ENCODE measurements at places on chromosomes 1 and 21.

DNA sequence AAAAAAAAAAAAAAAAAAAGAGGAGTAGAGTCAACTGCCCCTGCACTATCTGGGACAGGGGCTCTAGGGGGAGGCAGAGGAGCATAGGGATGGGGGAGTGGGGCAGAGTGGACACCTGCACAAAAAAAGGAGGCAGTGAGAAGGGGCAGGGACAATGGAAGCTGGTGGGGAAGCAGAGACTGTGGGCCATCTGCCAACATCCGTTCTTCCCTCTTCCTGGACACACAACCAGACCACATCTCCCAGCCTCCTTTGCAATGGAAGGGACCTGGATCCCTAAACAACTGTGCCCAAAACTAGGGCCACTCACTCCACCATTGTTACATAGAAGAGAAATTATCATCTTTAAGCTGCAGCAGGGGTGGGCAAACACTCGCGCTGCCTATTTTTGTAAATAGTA lies 38.4 kb downstream of the NEK2 start:
- no peak for DNase-seq

DNA sequence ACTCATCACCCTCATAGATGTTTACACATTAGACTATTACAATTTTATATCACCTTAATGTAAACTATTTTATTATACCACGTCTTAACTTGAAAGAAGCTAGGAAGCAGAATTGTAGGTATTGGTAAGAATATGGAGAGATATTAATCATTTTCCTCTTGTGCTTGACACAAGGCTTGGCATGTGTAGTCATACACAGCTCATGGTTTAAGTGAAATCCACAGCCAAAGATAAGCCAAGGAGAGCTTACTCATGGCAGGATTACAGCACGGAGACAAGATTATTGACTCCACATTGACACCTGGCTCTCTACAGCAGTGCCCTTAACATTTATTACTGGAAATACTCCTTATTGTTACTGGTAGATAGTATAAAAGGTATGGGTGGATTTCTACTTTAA lies 68.4 kb upstream of the ADGRL4 start:
- DNase-seq = no peak

DNA sequence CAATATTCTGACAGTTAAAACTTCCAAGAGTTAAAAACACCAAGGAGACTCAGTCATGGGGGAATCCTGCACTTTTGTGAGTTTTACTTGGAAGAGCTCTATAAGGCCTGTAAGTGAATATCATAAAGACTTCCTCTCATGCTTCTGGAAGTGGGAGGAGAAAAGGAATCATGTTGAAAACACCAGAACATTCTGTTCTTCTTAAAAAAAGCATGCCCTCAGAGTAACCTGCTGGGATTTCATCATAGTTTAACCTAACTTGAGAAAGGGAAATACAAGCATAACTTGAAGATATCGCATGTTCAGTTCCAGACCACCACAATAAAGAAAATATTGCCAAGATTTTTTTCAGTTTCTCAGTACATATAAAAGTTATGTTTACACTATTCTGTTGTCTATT lies 51.9 kb downstream of the COL11A1 start:
- no peak for DNase-seq

DNA sequence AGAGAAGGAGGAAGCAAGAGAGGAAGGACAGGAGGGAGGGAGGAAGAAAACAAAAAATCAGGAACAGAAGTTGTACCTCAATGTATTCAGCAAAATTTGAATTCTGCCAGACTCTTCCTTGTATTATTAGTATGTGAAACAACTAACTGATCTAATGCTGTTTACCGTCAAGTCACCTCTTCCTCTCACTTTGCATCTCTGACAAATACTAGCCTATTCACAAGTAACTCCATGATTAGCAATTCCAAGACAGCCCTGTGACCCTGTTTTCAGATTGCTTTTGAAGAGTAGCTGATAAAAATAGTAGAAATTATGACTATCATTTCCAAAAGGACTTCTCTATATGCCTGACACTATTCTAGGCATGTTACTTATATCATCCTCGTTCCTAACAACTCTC lies 445.4 kb downstream of the NEGR1 start:
- no peak for DNase-seq

- no peak for DNase-seq
These were observed 3.2 kb downstream of the LYPD8 start for GRCh38 chr1:248752161-248753028.

DNA sequence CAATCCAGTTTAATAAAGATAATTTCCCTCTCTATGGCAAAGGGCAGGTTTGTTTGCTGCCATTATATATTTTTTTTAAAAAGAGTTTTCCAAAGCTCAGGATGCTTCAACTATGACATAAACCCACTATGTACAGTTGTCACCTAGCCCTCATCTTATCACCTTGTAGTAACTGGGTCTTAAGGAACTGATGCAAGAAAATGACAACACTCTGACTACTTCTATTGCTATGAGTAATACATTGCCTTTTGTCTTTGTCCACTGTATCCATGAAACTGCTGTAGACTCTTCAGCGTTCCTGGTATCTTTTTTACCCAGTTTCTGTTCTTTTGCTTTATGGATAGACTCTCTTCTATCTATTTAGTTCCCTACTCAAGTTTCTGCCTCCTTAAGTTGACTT lies 586.5 kb downstream of the NEGR1 start:
- DNase-seq = no peak

GRCh38 chr1:18951818-18952391 lies 4.6 kb downstream of the IFFO2 start:
- no peak for DNase-seq

DNA sequence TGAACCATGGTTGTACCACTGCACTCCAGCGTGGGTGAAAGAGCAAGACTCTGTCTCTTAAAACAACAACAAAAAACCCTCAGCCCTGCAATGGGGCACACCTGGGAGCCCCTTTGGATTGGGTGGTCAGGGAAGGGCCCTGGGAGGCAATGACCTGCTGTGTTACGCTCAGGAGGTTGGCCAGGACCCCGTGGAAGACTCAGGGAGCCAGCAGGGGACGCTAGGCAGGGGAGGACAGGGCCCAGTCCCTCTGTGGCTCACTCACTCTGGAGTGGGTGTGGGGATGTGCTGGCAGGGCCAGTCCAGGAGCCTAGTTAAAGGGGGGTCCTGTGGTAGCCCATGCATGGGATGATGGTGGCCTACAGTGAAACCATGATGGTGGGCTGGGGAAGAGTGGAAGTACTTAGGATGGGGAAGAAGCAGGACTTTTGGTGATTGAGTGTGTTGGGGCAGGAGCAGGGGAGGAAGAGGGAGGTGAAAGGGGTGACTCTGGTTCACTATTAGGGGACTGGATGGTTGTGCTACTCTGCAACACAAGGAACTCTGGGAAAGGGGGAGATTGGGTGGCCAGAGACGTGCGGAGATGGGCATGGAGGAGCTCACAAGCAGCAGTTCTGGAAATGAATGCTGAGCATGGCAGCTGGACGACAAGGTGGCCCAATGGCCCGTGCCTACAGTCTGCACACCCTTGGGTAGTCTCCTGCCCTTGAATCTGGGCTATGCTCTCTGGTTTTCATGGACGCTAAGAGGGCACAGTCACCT lies 56.3 kb upstream of the FAM20B start:
- DNase-seq = no peak

DNA sequence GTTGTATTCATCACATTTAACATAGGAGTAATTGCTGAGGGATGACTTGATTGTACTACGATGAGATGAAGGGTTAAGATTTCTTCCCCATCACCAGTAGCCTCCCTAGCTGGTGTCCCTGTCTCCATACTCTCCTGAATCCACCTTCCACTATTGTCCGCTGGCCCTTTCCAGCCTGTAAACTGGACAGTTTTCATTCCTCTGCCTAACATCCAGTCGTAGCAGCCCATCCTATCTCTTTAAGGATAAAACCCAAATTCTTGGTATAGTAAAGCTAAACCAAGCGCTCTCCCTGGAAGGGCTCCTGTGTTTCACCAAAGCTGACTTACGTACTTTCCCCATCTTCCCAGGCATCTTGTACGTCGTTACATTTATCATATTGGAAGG lies 670 bp downstream of the COX20 start:
- no peak for DNase-seq

DNA sequence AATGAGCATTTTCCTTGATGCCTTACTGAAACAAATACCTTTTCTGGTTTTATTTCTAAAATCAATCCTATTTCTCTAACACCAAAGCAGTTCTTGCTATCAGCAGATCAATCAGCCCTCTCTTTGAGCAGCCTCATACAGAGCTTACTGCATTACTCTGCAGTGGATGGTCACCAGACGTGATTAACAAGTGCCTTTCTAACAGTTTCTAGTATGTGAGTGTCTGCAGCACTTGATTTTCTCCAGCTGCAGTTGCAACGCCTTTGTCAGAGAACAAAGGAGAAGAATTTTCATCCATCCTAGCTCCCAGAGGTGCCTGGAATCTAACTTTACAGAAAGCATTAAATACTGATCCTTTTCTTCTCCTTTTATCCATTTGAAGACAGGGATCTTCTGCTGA lies 177.3 kb upstream of the SGIP1 start:
- no peak for DNase-seq

- no peak for DNase-seq
These were observed 41.9 kb downstream of the WNT9A start for GRCh38 chr1:227905573-227906487.

DNA sequence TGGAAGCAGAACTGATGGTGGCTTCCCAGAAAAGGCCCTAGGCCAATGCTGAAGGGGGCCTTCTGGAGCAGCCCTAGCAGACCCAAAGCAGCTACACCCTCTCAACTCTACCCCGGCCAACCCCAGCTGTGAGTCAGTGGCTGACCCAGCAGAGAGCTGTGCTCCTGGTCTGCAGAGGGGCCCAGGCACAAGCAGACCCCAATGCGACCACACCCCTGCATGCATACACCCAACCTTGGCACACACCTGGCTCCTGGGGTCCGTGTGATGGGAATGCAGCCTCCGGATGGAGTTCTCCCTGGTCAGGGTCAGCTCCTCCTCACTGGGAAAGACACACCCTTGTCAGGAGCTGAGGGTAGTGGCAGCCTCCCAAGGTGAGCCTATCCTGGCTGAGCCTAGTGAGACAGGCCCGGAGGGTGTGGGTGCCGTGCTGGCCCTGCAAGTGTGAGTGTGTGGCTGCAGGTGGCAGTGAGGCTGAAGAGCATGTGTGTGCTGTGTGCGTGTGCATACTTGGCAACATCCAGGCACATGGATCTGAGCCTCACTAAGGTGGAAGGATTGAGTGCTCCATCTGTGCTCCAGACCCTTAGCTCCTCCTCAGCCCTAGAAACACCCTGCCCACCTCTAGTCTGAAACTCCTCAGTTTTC lies 3.9 kb upstream of the ARHGAP30 start:
- DNase-seq = no peak

- peak; percentile 28 for DNase-seq
These were observed 23.8 kb upstream of the KCNA10 start for GRCh38 chr1:110542725-110543124.

DNA sequence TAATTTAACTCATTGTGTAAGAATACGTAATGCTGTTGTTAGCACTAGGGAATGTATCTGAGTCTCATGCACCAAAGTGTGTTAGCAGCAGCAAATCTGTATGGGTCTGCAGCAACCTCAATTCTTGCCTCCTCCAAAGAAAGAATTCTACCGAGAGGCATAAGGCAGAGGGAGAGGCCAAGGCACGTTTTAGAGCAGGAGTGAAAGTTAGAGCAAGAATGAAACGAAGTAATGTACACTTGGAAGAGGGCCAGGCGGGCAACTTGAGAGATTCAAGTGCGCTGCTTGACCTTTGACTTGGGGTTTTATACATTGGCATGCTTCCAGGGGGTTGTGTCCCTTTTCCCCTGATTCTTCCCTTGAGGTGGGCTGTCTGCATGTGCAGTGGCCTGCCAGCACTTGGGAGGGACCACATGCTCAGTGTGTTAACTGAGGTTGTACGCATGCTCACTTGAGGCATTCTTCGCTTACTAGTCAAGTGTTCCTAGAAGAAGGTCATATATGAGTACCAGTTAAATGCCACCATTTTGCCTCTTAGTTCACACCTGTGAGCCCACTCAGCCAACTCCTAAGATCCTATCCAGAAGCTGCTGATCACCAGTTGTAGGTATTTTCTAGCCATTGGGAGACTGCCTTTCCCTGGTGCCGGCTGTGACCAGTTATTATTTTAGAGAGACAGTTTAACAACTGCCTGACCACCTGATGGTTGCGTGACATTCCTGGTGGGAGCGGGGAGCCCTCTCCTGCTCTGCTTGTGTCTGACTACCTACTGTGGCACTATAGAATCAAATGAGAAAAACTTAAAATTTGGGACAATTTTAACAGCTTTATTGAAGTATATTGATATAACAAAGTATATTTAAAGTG lies 2.7 kb upstream of the CNN3 start:
- DNase-seq = no peak
